NCI-H2029 (cell line): ENCODE measurements at places on chromosomes 12 and 14.
A peak's percentile ranks its signal among the peaks of the same experiment; 100 is the strongest.

- DNase-seq, result no peak
Measured at GRCh38 chr14:20247646-20248246, 8.7 kb downstream of the OR11H4 start.

DNA sequence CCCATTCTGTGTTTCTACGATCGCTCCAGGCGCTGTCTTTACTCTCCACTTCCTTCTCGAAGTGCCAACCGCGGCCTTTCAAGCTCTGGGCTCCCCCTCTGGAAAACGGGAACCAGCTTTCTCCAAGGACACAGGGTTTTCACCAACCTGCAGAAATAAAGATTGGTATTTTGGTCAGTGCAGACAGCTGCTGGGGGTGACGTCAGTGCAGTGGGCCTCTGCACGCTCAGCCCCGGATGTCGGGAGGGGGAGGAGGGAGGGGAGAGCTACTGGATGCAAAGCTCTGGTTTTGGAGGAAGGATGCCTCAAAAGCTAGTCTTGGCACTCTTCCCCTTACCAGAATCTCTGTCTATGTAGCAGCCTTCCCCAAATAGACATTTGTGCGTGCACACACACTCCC lies 19.9 kb downstream of the HRK start:
- DNase-seq, result peak; percentile 52

- DNase-seq, result no peak
Measured at GRCh38 chr12:67710582-67710981, 62.0 kb downstream of the DYRK2 start.

DNA sequence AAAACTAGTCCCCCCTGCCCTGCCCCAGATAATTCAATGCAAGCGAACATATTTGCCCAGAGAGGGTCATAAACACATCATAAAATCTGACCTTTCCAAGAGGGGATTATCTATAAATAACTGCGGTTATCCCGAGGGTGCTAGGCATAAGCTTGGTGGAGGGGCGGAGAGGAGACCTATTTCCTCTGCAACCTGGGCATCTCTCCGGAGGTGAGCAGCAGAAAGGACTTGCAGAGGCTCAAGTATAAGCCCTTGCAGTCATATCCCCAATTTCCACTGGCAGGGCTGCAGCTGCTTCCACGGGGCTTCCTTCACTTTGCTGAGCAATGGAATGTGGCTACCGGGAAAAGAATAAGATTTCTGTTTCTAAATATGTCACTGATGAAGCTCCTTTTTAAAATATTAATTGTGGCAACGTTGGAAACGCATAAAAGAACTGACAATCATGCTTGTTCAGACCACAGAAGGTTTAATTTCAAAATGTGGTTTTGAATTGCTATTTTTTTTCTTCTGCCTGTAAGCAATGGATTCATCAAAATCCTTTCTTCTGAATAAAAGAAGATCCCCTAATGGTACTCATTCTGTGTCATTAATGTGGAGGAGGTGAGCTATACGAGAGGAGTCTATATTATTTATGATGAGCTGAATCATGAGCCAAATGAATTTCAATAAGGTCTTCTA lies 268.9 kb upstream of the ATP2B1 start:
- DNase-seq, result no peak

DNA sequence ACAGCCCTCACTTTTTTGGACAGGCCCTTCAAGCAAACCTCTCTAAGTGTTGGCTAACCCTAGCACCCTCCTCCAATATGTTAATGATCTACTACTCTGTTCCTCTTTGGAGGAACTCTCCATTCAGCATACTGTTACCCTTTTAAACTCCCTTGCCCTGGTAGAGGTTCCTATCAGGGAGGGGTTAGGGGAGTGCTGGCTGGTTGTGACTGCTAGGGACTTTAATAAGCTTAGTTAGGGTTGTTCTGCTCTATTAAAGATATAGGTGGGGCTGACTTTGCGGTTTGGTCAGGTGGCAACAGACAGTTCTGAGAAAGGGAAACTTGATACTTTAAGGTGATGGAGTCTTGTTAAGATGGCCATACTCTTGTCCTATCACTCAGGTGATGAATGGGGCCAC lies 301.5 kb upstream of the FBXO33 start:
- DNase-seq, result no peak

- no peak for DNase-seq
Measured at GRCh38 chr12:71865166-71865713, 25.7 kb downstream of the TBC1D15 start.

DNA sequence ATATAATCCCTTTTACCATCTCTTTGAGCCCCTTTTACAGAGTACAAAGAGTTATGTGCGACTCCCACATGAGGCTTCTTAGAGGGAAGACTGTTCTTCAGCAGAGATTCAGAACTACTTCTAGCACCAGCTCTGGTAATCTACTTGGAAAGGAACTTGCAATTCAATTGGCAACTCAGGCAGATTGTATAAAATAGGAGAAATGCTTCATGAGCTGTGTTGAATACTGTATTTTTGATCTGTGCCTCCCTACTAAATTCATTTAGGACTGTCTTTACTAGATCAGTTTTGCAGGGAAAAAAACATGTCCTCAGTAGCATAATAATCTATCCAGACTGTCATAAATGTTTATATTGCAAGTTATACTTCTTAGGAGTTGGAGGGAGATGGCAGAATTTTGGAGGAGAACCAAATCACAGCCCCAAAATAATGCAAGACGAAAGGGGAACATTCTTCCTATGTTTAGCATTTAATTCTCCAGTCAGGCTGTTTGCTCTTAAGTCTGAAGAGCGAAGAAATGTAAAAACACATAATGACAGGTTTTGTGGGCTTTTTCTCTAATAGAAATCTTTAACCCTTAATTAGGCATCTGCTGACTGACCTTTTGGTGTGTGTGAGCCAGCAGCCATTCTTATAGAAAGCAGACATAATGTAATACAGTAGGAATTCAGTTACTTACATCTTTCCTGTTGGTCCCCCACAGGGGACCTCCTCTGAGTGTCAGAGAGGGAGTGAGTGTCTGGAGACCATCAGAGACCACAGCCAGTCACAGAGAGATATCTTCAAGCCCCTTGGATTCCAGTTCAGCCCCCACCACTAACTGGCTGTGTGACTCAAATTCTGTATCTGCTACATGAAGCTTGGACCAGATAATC lies 3.9 kb downstream of the ANO4 start:
- no peak for DNase-seq

GRCh38 chr12:113882690-113883089 lies 83.4 kb downstream of the RBM19 start:
- no peak for DNase-seq

DNA sequence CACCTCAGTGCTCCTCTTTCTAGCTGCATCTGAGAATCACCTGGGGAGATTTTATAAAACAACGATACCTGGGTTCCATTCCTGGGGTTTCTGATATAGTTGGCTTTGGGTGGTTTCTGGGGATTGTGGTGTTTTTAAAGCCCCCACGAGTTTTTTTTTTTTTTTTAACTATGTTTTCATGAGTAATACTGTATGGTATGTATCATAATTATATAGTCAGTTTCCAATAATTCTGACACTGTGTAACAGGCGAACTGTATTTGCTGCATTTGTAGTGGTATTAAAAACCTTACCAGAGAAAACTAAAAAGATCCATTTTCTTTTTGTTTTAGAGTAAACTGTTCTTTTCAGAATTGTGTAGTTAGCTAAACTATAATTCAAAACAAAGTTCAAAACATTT lies 84.9 kb downstream of the SRGAP1 start:
- no peak for DNase-seq

GRCh38 chr12:106919910-106920544 lies 35.7 kb upstream of the TMEM263 start:
- DNase-seq, result peak; percentile 52

- DNase-seq, result no peak
Measured at GRCh38 chr12:62409068-62409467, 57.6 kb upstream of the MON2 start.
